ENCODE measurements at places on chromosomes 2 and 18.

DNA sequence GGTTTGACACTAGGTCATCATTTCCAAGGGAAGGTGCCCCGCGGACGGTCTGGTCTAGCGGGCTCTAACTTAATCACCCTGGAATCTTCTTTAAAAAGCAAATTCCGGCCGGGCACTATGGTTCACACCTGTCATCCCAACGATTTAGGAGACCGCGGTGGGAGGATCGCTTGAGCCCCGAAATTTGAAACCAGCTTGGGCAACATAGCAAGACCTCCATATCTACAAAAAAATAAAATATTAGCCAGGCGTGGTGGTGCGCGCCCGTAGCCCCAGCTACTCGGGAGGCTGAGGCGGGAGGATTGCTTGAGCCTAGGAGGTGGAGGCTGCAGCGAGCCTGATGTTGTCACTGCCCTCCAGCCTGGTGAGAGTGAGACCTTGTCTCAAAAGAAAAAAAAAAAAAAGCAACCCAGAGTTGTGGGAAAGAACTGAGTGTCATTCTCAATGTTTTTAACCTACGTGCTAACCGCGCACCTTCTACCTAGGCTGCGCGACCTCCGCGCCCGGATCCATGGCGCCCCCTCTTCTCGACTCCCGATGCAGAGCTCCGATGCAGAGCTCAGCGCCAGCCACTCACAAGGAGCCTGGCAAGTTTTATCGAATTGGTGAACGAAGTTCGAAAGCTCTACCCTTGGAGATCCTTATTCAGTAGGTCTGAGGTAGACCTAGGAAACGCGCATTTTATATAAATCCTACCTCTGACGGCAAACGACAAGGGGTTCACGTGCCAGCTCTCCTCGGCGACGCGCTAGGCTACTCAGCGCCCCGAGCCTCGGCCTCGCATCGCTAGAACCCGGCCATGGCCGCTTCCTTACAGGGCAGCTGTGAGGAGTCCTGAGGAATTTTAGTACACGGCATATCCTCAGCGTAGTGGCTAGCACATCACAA lies 888 bp upstream of the TWSG1 start:
- DNase-seq, result no peak

DNA sequence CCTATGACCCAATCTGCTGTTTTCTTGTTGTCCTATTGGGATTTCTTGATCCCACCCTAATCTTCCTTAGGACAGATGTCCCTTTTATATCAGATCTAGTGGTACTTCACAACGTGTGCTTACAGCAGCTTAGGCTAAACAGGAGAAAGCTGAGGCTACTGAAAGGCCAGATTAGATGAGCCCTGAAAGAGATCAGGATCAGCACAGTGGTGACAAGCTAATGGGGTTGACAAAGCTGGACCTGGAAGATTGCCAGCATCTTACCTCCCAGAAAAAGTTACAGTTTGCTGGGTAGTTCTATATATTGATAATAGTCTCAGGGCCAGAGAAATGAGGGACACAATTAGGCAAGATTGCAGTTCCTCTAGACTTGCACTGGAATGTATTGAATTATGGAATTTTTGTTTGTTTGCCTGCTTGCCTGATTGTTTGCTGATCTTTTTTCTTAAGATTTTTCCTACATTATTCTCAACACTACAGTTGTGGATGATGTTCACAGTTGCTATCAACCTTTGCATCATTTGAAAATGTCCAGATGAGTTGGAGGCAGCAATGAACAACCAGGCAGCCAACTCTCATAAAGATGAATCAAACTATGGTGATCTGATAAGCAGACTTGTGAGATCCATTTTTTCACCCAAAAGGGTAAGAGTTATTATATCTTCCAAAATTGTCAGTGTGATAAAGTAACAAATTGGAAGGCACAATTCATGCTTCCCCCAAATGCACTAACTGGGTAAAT lies 49.1 kb upstream of the PIK3C3 start:
- DNase-seq, result no peak

DNA sequence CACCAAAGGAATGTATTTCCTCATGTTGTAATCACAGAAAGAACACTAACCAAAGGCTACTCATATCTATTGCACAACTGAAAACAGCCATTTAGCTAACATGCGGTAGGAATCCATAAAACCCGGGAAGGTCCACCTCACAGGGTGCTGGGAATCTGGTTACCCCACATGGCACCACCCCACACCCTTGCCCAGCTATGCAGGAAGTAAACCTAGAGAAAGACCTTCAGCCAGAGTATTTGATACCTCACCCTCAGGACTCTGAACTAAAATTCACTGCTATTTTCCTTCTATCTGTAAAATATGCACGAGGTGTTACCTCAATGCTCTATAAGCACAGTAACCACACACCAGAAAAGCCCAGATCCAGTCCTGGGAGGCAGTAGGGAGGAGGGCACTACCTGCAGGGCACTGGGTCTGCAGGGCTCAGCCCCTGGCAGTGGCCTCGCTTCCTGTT lies 45.8 kb downstream of the PTPN2 start:
- DNase-seq, result no peak

GRCh38 chr2:227188292-227188691 lies 23.9 kb downstream of the COL4A3 start:
- DNase-seq, result no peak

DNA sequence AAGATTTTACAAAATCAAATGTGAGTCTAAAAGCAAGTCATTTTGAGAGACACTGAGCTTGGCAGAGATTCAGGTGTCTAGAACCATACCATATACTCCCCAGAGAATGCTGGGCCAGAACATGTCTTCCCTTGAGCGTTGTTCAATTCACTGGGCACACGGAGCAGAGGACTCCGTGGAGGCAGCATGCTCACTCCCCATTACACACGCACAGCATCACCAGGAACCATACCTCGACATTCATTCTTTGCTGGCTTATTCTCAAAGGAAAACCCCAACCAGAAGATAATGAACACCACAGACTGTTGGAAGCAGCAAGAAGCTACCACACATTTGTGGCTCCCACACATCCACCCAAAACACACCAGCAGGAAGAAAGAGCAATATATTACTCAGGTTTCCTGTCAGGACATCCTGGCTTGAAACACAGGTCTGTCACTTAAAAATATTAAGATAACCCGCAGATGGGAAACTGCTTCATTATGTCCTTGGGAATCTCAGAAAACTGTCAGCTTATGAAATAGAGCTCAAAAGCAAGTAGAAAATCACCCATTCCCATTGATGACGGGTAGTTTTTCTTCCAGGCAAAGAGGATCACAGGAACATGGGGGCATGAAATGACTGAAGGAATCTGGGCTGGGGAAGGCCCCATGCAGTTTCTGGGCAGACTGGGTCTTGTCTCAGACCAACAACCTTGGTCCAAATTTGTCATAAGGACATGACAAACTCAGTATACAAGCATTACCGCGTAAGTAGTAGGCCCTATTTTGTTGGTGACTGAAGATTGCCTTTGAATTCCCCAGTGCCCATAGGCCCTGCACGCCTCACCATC lies 46.4 kb downstream of the PCBP1 start:
- no peak for DNase-seq

GRCh38 chr18:4961121-4961909 lies 235.7 kb downstream of the AKAIN1 start:
- DNase-seq, result no peak

DNA sequence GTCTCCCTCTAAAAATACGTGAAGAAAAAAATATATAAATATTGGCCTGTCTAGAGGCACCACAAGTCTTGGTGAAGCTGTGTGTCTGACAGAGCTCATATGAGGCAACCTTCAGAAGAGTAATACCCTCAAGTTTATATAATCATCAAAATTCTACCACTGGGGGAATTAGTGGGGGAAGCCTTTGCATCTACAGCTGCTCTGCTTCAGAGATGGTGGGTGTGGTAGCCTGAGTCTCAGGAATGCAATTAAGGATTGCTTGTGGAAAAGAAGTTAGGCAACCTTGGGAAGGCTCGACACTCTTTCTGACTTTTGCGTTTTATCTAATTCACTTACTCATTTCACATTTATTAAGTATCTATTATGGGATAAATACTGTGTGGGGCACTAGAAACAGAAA lies 17.4 kb downstream of the TPGS2 start:
- DNase-seq, result no peak

GRCh38 chr2:8414946-8415879 lies 266.6 kb upstream of the ID2 start:
- no peak for DNase-seq

DNA sequence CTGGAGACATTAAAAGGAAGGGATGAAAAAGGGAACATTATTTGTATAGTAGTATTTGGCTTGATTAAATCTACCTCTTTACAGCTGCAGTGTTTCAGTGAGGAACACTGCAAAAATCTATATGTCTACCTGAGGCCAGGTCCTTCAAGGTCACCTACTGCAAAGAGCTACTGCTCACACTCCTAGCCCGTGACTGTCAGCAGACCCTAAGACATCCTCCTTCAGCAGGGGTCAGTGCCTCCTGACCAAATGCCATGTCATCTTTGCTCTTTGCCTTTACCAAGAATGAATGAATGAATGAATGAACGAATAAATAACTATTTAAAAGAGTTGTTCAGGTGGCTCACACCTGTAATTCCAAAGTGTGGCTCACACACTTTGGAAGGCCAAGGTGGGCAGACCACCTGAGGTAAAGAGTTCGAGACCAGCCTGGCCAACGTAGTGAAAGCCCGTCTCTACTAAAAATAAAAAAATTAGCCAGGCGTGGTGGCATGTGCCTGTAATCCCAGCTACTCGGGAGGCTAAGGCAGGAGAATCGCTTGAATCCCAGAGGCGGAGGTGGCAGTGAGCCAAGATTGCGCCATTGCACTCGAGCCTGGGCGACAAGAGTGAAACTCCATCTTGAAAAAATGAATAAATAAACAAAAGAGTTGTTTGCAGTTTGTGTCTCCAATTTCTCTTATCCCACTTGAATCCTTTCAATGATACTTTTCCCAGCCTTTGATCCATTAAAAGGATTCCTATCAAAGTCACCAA lies 84.3 kb upstream of the GRB14 start:
- no peak for DNase-seq

Measured in activated effector memory CD4-positive, alpha-beta T cell treated with Interleukin-2 at 50 U/mL for 16 hours (primary cell).